Activated T-cell treated with anti-CD3 and anti-CD28 coated beads, Interleukin-2, amount 50 U/mL, for 72 hours (primary cell): ENCODE measurements at places on chromosomes 6 and 20. TPM values are rescaled to one million over a fixed set of nuclear protein-coding genes. Genes with fewer than 3 reads are reported as not detected.

- DNase-seq: no peak
- no peaks in the 10 kb centered on the region for H3K4me1 ChIP-seq
- H3K27ac ChIP-seq: no peak overlapping the region
- no peaks in the 10 kb centered on the region for H3K36me3 ChIP-seq
- no peak overlapping the region for H3K4me3 ChIP-seq
These were observed 666.4 kb upstream of the PTCHD4 start for GRCh38 chr6:48777411-48777810.

- H3K4me3 ChIP-seq: no peak overlapping the region
- H3K36me3 ChIP-seq: peaks cover 4% of the 10 kb centered on the region
- DNase-seq: peak; percentile 38
- H3K27ac ChIP-seq: no peak overlapping the region
These were observed 100.1 kb upstream of the SUPT3H start for GRCh38 chr6:45477790-45478189.

DNA sequence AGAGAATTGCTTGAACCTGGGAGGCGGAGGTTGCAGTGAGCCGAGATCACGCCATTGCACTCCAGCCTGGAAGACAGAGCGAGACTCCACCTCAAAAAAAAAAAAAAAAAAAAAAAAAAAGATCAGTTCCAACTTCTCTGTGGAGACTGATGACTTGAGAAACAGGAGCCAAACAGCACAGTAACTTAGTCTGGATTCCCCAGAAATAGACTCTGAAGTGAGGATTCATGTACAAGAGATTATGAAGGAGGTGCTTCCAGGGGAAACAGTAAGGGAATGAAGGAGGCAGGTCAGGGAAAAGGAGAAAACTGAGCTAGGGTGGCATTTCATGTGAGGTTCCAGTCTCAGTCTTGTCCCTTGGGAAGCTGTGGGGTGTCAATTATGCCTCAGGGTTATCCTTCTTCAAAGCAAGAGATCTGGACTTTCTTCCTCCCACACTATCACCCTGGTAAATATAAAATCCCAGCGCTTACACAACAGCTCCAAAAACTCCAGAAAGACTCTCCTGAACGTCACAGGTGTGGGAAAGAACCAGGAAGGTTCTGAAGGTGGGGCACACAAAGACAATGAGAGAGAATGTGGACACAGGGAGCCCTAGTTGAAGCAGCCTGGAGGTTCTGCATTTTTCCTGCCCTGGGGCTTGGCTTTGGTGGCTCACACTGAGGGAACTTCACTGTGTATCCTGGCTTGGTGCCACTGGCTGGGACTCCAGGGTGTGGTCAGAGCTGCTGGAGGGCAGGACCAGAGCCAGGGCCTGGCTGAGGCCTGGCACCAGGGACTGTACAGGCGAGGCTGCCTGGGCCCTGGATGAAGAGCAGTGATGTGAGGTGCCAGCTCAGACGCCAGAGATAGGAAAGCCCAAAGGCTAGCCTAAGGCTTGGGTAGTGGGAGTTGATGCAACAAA, 46.8 kb downstream of the PCNA start:
- peaks cover 35% of the 10 kb centered on the region for H3K4me1 ChIP-seq
- H3K27ac ChIP-seq: no peak overlapping the region
- no peaks in the 10 kb centered on the region for H3K36me3 ChIP-seq
- no peaks in the 10 kb centered on the region for H3K27me3 ChIP-seq
- H3K4me3 ChIP-seq: no peak overlapping the region

GRCh38 chr6:147640606-147641005, 132.1 kb downstream of the SAMD5 start:
- no peak overlapping the region for H3K27ac ChIP-seq
- no peak overlapping the region for H3K4me3 ChIP-seq
- no peaks in the 10 kb centered on the region for H3K27me3 ChIP-seq

DNA sequence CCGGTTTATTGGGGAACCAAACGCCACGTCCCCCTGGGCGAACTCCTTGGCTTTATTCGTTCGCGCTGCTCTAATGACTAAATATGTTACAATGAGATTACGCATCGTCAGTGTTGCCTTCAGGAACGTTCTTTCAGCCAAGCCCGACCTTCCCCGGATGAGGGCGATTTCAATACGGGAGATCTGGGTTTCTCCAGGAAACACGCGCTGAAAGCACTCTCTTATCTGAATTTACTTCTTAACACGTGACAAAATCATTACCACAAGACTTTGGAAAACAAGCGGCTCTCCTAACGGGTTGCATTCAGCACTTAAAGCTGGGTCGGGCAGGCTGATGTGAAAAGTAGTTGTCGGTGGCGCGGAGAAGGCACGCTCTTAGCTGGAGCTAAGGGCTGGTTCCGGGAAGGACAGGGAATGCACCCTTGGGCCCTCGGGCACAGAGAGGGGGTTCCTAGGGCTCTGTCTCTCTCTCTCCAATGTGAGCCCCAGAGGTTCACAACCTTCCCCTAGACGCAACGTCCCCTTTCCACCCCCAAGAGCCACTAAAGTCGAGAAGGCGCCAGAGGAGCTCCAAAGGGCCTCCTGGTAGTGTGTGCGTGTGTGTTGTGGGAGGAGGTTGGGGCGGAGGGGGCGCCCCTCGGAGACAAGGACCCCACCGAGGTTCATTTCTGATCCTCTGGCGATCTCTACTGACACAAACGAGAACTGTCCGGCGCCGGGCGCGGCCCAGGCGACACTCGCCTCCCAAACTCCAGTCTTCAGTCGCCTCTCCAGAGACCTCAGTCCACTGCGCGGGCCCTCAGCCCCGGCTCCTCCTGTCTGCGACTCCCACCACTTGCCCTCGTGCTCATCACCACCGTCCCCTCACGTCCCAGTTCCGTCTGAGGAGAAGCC, 7.1 kb upstream of the NKX2-2 start:
- no peak for DNase-seq
- peaks cover 5% of the 10 kb centered on the region for H3K36me3 ChIP-seq

- H3K4me3 ChIP-seq: no peak overlapping the region
- peaks cover 7% of the 10 kb centered on the region for H3K27me3 ChIP-seq
- peaks cover 28% of the 10 kb centered on the region for H3K4me1 ChIP-seq
- no peak for DNase-seq
- peaks cover 4% of the 10 kb centered on the region for H3K36me3 ChIP-seq
These were observed 198.1 kb downstream of the DLL1 start for GRCh38 chr6:170092826-170093225.

GRCh38 chr6:137864812-137865508, 2.1 kb upstream of the TNFAIP3 start:
- no peak overlapping the region for H3K27ac ChIP-seq
- H3K4me1 ChIP-seq: peaks cover 49% of the 10 kb centered on the region
- H3K27me3 ChIP-seq: no peaks in the 10 kb centered on the region
- peak overlapping the region; percentile 92 for H3K4me3 ChIP-seq

Gene ZNF334
- 1.1 TPM for total RNA-seq

Gene TDP2
- 58.3 TPM for total RNA-seq

Gene GPLD1
- 0.82 TPM for total RNA-seq

DNA sequence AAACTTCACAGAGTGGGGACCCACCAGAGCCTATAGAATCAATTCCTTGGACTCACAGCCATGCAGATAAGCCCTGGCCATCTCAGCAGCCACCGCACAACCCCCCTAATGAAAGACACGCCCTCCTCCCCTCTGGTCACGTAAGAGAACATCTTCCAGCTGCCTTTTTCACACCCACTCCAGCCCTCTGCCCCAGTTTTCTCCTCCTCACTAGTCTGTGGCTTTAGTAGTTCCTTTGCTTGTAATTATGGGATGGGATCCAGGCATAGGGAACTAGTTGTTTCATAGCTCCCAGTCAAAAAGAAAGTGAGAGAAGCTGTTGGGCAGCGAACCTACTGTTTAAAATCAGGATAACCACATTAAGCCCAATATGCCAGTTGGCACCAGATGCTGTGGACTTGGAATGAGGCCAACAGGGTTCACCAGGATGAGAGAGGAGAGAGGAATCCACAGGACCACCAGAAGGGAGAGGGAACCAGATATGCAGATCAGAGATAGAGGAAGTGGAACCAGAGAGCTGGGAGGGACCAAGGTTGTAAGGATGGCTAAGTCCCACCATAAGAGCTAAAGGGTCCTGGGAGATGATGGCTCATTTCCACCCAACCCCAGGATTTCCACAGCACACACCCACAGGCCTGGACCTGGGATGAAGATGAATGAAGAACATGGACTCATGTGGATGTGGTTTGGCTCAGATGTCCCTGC, 9.0 kb upstream of the BTN3A1 start:
- DNase-seq: no peak
- no peak overlapping the region for H3K4me3 ChIP-seq
- H3K36me3 ChIP-seq: peaks cover 4% of the 10 kb centered on the region
- H3K27me3 ChIP-seq: no peaks in the 10 kb centered on the region
- no peak overlapping the region for H3K27ac ChIP-seq

DNA sequence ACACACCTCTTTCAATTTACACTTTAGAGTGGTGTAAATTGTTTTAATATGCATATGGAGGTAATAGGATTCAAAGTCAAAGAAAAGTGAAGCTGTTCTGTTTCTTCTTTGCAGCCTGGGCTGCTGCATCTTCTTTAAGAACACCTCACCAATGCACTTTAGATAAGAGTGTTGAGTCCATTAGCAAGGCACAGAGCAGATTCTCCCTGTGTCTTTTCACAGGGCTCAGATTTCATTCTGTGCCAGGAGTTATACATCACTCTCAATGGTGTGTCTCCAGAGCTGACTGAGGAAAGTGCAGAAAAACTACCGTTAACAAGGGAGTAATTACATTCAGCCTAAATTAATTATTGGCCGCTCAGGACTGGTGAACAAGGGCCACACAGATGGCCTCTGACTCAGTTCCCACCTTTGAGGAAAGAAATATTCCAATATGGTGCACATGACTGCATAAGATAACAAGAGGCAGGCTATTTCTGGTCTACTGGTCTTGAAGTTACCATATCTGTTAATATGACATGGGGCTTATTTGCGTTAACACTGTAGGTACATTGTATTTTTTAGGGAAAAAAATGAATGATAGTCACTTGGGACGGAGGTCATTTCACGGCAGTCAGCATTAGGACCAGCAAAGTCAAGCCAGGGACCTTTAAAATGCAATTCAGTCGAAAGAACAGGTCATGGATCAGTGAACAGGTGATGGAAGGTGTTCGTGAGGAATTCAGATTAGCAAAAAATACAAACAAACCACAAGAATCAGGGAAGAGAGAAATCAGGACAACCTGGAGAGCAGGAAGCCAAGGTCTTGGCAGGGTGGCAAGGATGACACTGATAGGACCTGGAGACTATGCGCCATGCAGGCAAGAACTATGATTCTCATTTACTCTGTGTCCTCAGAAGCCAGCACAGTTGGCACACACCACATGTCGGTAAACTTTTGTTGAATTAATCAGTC, 203.7 kb downstream of the TBX18 start:
- no peak for DNase-seq
- H3K4me1 ChIP-seq: no peaks in the 10 kb centered on the region
- no peak overlapping the region for H3K4me3 ChIP-seq
- no peaks in the 10 kb centered on the region for H3K36me3 ChIP-seq
- no peak overlapping the region for H3K27ac ChIP-seq

DNA sequence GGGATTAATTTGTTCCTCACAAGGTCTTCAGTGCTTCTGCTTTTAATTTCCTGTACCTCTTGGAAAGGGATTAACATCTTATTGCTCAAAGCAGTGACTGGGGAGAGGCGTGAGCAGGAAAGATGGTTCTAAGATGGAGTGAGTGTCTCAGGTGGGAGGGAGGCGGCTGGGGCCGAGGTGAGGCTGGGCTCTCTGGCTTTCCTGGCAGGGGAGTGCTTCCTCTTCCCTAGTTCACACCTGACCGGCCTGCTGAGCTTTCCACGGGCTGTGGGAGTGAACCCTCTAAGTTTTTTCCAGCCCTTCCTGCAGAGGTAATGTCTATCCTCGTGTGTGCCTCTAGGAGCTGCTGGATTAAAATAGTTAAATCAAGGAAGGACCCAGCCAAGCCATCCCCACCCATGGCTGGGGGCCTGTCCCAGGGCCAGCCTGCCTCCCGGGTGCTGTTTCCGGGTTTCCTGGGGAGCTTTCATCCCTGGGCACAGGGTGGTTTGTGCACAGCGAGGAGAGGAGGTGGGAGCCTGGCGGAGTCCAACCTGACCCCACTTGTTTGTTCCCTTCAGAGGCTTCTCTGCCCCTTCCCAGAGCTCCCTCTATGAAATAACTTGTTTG, 179.1 kb downstream of the TFAP2C start:
- no peaks in the 10 kb centered on the region for H3K4me1 ChIP-seq
- H3K36me3 ChIP-seq: no peaks in the 10 kb centered on the region
- H3K27ac ChIP-seq: no peak overlapping the region
- H3K4me3 ChIP-seq: no peak overlapping the region
- DNase-seq: no peak

Gene CRIP3
- 0.82 TPM for total RNA-seq

Gene DNAJC5
- 40.5 TPM for total RNA-seq

Gene PKIG
- 13.6 TPM for total RNA-seq

Gene SEMG1
- total RNA-seq: not detected
